ENCODE measurements at places on chromosomes 2 and 18.

- no peak for DNase-seq
Observed at GRCh38 chr2:40483549-40484243, 31.8 kb upstream of the SLC8A1 start.

DNA sequence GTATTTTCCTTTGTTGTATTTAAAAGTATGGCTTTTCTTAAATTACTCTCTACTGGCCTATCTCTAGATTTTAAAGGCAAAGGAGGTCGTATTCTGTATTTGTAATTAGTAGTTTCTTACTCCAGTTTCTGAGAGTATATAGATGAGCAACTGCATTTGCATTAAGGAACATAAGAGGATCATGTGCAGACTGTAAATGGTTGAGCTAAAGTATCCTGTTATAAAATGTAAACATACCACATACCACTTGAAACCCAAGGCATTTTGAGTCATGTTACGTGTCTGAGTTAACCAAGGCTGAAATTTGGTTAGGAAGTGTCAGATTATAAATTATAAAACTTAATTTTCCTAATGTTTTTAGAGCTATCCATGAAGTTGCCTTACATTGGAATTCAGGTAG lies 76.3 kb downstream of the GPD2 start:
- DNase-seq, result no peak

GRCh38 chr2:33134086-33134771 lies 187.5 kb downstream of the LTBP1 start:
- peak; percentile 87 for DNase-seq

- no peak for DNase-seq
Observed at GRCh38 chr2:215022418-215022817, 116.0 kb downstream of the ABCA12 start.

GRCh38 chr2:26615336-26615859 lies 25.8 kb downstream of the CIB4 start:
- DNase-seq, result no peak

Data from suprapubic skin (tissue), 4 donors.